ENCODE measurements at places on chromosomes 11 and 22.

DNA sequence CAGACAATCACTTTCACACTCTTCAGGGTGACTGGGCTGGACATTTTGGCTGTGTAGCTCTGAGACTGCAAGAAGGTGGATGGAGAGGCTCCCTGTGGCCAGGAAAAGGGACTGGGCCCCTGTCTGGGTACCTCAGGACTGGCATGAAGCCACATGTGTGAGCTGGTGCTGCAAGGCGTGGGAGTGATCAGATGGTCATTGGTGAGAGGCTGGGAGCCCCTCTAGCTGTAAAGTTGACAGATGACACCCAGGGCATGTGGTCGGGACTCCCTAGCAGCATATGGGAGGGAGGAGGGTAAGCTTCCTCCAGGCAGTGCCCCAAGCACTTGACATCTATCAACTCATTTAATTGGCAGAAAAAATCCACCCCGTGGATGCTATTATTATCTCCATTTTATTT lies 18.9 kb upstream of the CABP2 start:
- DNase-seq: peak; percentile 49

DNA sequence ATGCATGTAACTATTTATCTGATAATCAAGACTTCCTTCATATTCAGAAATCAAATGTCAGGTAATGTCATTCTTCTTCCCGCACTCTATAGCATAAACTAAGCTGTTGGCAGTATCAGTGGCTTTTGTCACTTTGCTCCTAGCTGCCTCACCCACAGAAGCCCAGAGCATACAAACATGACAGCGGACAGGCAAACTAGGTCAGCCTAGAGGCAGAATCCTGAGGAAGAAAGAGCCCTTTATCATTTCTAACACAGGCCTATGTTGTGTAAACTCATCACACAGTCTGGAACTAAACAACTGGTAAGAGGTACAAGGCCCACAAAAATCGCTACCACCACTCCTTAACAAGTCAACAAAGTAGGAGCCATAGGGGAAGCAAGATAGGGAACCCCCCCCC lies 21.0 kb downstream of the GUCY1A2 start:
- no peak for DNase-seq

- DNase-seq: no peak
Measured at GRCh38 chr11:65654375-65655349, 8.1 kb downstream of the RELA start.

GRCh38 chr11:9002920-9003572 lies 755 bp downstream of the NRIP3 start:
- DNase-seq: no peak

DNA sequence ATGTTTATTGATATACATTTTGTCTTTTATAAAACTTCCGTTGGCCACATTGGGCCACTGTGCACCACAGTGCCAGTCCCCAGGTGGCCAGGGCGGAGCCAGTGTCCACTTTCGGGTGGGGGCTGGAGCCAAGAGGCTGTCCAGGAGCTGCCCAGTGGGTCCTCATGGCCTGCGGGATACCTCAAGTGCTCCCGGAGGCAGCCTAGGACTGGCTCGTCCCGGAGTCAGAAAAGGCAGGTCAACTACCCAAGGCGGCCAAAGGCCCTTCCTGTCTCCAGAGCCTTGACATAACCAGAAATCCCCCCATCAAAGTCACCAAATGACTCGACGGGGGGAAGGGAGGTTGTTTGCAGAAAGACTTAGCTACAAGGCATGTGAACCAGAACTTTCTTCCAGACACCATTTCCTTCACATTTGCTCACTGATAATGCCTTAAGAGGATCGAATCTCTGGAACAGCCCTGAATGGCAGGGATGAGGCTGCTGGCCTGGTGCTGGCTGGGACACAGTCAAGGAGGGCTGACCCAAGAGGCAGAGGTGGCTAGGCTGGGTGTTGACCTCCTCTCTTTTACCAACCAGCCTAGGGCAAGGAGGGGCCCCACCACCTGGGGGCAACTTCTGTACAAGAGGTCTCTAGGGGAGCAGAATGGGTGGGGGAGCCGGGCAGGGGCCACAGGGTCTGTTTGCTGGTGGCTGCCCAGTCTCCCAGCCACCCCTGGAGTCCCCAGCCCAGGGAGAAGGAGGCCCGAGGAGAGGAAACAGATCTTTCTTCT lies 8.4 kb downstream of the MRGPRF start:
- no peak for DNase-seq
